ENCODE measurements at places on chromosomes 1 and 21.

DNA sequence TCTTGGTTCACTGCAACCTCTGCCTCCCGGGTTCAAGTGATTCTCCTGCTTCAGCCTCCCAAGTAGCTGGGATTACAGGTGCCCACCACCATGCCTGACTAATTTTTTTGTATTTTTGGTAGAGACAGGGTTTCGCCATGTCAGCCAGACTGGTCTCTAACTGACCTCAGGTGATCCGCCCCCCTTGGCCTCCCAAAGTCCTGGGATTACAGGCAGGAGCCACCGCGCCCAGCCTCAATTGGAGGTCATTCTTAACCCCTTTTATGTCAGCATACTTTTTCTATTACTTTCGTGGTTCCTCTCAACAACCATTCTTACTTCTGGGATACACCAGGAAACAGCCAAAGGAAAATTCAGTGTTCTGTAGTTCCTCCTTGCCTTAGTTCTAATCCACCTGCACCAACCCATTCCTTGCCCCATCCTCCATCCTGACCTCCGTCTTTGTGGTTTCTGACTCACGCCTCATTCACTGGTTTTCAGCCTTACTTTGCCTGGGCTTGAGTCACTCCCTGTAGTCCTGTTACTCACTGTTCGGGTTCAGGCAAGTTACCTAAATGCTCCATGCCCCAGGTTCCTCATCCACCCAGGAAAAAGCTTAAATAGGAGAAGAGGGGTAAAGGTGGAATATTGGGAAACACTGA is 12.9 kb upstream of the BCL10 start:
- no peak for DNase-seq

DNA sequence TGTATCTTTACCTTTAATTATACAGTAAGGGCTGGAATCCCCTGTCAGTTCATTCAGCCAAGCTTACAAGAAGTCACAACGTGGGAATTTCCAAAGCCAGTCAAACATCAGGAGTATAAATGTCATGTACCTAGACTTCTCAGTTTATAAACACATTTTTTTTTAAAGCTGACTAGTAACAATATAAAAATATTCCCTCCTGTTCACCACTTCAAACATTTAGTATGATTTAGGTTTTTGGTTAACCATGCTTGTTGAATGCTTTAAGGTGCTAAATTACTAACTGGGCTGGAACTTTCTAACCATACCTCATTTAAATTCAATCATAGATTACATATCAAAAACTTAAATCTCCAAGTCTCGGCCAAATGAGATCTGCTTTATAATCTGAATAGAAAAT is 44.0 kb downstream of the JAK1 start:
- DNase-seq = no peak

DNA sequence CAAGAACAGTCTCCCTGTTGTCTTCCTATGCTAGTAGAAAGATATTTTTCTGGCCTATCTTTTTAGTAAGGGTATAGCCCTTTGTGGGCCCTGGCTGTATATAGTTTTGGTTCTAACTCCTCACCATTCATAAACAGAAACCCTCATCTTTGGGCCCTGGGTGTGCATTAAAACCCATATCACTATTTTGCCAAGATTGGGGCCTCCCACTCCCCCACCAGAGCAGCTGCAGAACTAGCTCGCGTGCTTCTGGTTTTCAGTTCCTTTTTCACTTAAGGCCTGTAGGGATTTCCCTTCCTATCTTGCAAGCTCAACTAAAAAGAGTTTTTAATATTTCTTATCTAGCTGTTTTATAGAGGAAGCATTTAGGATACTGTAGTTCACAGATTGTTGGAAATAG is 106.4 kb downstream of the RGL1 start:
- DNase-seq = no peak

DNA sequence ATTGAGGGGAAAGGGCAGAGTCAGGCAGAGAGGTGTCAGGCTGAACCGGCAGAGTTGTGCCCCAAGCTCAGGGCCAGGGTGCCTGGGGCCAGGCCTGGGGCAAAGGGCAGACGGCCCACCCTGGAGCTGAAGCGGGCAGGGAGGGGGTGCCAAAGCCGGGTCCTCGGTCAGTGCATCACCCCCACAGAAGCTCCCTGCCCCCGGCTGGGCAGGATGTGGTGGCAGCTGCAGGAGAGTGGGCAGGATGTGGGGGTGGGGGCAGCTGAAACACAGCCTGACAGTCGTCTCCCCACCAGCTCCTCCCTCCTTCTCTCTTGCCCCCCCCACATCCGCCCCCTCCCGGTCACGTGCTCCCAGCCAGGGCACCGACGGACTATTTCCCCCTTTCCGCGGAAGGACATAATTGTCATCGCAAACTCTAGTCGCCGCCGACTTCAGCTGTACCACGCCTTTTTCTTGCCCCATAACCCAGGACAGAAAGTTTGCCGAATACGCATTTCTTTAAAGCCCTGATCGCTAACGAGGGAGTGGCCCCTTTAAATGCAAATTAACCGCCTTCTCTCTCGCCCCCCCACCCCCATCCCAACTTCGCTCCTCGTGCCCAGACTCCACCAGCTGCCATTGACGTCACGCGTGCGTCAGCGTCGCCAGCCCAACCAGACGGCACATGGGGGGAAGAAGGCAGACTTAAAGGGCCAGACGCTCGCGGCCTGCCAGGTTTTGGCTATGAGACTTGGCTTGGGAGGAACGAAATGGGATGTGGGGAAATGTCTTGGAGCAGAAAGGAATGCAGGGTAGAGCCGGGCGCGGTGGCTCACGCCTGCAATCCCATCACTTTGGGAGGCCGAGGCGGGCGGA is 4.5 kb upstream of the MEF2D start:
- DNase-seq = peak; percentile 96

DNA sequence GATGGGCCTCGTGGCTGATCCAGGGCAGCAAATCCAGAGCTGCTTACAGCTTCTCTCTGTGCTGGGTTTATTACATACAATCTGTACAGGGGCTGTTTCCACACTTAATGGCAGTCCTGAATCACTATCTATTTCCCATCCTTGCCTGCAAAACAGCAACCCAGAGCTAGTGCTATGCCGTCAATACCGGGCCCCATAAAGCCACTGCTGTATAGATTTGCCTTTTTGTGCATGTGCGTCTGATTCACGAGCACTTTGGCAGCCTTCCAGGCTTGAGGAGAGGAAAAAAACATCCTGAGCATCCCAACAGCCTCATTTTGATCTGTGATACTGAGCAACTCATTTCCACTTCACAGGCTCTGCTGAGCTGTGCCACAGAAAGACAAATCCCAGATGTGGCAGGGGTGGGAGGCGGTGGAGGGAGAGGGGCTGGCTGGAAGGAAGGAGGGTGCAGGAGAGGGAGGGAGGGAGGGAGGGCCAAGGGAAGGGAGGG is 65.2 kb upstream of the TARBP1 start:
- DNase-seq = peak; percentile 33

DNA sequence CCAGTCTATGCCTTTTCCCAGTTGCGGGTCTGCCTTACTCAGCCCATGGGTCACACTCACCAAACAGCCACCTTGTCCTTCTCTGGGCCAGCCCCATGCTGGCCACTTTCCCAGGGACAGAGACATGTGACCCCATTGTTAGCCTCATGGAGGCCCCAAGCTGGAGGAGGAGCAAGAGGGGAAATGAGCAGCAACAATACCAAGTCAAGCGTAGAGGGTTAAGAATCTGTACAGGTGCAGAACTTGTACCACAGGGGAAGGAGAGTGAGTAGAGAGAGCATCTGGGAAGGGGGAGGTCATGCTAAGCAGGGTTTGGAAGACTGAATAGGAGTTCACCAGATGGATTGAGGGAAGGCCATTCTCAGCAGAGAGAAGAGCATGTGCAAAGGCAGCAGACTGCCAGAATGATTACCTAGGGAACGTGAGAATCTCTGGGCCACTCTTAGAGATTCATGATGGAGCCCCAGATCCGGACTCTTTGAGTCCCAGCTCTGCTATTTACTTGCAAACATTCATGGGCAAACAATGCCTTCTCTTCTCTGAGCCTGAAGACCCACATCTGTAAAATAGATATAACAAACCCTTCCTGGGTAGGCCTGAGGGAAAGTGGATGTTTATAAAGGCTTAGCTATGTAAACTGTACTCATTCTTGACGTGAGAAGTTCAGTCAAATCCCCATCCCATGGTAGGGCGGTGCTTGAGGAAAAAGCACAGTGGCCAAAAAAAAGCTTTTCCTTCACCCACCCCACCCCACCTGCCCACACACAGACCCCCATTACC is 2.8 kb upstream of the SLC2A1 start:
- no peak for DNase-seq

DNA sequence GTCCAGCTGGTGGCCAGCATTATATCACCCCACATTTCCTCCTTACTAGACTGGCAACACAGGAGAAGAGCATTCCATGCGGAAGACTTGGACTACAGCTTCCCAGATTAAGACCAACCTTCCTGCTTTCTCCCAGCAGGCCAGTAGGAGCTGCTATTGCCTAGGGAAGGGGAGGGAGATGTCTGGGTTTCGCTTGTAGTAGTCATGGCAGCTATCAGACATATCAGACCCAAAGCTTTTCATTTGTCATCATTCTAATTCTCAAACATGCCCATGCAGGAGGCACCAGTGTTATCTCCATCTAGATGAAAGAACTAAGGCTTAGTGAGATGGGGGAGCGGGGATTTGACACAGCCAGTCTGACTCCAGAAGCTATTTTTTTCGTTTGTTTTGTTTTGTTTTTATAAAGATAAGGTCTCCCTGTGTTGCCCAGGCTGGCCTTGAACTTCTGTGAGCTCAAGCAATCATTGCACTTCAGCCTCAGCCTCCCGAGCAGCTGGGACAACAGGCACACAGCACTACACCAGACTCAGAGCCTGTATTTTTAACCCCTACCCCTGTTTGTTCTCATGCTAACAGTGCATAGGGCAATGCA is 4.5 kb downstream of the PLA2G2A start:
- peak; percentile 4 for DNase-seq

DNA sequence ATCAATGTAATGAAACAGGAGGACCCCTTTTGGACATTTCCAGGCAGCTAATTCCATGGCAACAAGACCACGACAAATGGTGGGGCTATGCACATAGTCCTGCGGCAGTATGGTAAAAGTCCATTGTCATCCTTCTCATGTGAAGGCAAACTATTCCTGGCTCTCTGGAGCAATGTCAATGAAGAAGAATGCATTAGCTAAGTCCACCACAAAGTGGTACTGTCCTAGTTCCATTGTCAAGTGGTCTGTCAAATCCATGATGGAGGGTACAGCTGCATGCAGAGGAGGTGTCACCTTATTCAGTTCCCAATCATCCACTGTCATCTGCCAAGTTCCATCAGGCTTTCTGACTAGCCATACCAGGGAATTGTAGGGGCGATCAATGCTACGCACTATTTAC is 110.1 kb downstream of the GDAP2 start:
- no peak for DNase-seq

DNA sequence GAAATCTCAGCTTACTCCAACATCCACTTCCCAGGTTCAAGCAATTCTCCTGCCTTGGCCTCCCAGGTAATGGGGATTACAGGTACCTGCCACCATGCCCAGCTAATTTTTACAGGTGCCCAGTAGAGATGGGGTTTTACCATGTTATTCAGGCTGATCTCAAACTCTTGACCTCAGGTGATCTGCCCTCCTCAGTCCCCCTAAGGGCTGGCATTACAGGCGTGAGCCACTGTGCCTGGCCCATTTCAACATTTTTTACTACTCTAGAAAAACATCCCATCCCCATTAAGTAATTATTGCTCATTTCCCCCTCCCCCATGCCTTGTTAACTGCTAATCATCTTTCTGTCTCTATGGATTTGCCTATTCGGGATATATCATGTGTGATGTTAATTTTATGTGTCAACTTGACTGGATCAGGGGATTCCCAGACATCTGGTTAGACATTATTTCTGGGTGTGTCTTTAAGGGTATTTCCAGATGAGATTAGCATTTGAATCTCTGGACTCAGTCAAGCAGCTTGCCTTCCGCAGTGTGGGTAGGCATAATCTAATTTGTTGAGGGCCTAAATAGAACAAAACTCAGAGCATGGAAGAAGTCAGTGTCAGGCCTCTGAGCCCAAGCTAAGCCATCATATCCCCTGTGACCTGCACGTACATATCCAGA is 33.0 kb upstream of the ZBTB8B start:
- DNase-seq = no peak

DNA sequence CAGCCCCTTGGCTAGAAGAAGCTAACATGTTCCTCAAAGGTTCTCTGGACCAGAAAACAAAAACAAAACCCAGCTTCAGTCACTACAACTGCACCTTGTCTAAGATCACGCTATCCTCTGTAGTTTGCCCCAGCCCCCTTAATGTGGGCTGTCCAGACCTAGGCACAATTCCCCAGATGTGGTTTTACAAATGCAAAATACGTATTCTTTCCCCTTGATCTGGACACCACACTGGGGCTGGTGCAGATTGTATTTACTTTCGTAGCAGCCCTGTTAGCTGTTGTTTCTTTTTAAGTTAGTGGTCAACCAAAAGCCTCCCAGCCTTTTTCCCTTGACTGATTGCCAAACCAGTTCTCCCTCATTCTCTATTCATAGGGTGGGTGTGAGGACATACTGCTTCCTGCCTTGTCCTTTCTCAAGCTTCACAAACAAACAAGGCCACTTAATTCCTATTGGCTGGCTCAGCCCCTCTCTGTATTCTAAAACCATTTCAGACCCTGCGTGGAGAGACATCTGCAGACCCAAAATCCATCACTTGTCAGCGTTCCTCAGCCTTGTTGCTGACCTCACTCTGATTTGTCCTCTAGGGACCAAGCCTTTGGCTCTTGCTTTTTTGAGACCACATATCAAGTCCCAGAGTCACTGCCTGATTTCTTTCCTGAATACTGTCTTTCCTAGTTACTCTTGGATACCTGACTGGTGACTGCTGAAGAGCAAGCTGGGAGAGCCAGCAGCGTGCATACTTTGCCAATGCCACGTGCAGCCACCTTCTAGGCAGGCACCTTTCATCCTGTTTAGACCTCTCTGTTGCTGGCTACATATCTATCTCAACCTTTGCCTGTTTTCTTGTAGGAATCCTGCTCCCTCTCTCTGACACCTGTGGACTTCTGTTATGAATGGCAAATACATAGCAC is 96.4 kb upstream of the RAB3GAP2 start:
- no peak for DNase-seq

DNA sequence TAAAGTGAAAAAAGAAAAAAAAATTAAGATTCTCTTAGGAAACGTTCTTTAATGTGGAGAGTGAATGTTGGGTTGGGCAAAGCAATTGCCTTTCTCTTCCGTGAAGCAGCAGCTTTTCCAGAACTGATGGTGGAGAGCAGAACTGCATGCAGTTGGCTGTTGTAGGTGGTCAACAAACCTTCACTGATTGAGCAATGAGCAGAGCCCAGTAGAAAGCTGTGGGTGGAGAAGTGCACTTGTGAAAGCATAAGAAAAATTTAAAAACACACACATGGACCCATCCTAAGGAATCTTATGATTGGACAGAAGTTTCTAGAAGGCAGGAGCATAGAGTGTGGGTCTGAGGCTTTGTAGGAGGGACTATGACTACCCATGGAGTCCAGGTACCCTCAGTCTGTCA is 4.5 kb downstream of the PRELP start:
- DNase-seq = no peak

GRCh38 chr1:77399250-77400086 is 117.6 kb downstream of the AK5 start:
- DNase-seq = no peak

DNA sequence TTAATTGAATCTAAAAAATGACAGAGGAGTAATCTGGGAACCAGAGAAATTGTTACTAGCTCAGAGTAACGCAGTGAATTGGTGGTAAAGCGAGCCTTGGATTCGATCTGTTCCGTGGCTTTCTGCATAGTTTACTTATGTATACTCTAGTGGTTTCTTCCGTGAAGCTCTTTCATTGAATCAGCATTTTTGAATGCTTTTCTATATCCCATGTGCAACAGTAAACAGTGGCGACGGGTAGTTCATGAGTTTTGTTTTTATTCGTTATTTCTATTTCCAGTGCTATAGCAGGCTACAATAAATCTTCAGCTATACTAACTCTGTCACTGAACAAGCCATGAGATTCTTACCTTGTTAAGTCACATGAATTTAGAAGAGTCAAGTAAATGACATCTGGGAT is 14.5 kb upstream of the MAP3K7CL start:
- no peak for DNase-seq
